SW 1271 (cell line): ENCODE measurements at places on chromosomes 1 and 21.

DNA sequence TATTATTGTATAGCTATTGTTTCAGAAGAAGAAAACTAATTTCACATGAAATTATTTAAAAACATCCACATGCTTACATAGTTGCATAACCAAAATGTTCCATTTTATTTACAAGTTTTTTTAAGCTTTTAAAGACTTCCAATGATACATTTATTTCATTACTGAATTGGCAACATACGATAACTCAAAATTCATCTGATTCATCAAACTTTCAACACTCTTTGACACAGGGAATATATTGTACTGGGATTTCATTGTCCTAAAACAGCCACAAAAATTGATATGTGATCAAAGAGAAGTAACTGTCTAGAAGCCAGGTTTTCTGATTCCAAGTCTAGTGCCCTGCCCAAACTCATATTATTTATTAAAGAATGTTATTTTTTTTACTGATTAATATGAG, 131.4 kb upstream of the USP24 start:
- no peak for DNase-seq

- peak; percentile 47 for DNase-seq
Observed at GRCh38 chr1:224497714-224498573, 63.3 kb upstream of the WDR26 start.

DNA sequence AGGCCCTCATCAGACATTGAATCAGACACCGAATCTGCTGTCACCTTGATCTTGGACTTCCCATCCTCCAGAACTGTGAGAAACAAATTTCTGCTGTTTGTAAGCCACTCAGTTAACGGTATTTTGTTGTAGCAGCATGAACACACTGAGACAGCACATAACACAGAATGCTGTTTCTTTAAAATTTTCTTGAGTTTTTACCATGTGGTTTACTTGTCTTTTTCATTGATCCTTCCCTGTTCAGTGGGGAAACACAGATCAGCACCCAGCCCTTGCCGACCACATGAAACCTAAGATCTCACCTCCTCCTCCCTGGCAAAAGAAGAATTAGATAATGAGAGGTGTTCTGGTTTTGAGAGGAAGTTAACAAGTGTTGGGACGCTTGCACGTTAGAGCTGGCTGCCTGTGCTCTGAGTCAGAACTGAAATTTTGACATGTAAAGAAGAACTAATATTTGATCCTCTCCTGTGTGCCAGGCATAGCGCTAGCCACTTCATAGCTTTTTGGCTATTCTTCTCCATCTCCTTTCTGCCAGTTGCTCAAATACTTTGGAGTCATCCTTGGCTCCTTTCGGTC, 179.6 kb downstream of the DHRS3 start:
- DNase-seq = no peak

DNA sequence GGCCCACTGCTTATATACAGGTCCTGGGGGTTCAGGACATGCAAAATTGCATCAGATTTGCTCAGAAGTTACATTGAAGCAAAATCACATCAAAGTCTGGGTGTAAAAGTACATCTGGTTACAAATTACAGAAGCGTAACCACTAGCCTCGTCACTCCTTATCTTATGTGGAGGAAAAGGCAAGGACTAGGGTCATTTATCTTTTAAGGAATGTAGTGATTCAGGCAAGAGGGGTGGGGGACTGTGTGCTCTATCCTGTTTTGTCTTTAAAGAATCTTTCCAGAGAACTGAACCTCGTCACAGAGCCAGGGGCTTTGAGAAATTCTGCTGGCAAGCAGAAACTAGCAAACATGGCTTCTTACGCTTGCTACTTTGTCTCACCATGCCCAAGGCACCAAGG, 61.1 kb upstream of the RAB4A start:
- no peak for DNase-seq

DNA sequence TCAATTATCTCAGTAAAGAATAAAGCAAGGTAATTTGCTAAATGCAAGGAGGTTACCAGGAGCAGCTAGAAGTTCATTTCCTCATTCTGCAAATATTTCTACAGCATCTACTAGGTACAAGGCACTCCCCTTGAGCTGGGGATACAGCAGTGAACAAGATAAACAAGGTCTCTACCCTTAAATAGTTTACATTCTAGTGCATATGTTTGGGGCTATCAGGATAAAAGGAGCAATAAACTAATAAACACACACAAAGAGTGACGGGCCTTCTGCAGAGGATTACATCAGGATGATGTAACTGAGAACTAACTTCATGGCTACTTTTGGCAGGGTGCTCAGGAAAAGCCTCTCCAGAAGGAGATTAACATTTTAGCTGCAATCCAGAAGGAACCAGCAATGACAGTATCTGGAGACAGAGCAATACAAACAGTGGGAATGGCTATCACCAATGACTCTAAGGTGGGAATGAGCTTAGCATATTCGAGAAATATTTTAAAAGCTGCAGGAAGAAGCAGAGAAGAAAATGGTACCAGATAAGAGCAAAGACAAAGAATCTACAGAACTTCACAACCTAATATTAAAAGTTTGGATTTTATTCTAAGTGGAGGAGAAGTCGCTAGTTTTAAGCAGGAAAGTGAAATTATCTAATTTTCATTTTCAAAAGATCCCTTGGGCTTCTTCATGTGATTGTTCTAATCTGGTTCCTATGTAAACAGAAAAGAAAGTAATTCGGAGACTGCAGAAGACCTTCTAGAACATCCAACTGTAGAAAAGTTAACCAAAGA, 25.8 kb downstream of the TP53BP2 start:
- no peak for DNase-seq

GRCh38 chr1:47241114-47242113, 9.4 kb upstream of the TAL1 start:
- no peak for DNase-seq

GRCh38 chr1:31396633-31397351, 16.2 kb upstream of the SERINC2 start:
- DNase-seq = peak; percentile 74
